ENCODE measurements at places on chromosomes 6 and 20.

- no peak for DNase-seq
These were observed 26.8 kb downstream of the PPP1R14C start for GRCh38 chr6:150169609-150170008.

DNA sequence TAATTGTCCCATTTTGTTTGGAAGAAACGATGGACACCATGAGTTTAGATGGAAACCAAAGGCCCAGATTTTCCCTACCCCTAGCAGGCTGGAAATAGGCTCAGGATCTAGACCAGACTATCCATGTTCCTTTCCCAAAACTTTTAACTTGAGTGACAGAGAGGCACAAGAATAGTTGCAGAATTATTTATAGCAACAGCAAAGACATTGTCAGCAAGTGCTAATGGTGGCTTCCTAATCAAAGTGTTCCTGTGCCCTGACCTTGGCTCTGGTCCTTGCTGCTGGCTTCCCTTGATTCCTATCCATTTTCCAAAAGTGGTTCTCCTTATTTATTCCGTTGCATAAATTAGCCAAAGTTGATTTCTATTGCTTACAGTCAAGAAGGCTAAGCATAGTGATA, 103.1 kb downstream of the RNGTT start:
- no peak for DNase-seq

- DNase-seq, result no peak
These were observed 6.0 kb downstream of the DDX43 start for GRCh38 chr6:73400656-73401055.

- no peak for DNase-seq
These were observed 47.8 kb upstream of the FRMD1 start for GRCh38 chr6:168126566-168127383.

DNA sequence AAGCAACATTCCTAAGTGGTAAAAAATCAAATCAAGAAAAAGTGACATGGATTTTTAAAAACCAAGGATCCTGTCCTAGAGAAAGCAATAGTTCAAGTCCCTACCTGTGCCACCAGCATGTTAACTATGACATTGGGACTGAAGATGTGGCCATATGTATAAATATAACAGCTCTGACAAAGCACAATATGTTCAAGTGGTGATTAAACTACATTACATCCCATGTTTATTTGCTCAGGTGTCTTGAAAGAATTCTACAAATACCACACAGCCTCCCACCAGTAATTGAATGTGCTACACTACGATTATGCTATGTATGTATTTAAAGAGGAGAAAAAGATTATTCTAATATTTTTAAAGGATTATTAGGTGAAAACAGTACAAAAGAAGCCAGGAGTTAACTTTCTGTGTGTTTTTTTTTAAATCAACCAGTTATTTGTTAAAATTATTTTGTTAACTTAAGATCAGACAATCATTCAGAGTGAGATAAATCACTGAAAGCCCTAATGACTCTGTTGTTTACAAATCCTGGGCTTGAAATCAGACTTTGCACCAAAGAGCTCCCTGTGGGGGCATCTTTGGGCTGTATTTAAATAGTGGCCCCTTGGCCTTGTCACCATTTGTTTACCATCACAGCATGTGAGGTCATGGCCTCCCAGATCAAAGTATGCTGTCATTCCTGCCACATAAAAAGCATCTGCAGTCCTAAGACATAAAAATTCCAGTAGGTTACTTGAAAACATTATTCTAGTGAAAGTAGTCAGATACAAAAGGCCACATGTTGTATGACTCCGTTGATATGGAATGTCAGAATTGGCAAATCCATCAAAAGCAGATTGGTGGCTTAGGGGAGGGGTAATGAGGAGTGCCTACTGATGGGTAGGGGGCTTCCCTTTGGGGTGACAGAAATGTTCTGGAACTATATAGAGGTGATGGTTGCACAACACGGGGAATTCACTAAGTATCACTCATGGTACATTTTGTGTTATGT, 17.1 kb downstream of the TTLL2 start:
- DNase-seq, result no peak

DNA sequence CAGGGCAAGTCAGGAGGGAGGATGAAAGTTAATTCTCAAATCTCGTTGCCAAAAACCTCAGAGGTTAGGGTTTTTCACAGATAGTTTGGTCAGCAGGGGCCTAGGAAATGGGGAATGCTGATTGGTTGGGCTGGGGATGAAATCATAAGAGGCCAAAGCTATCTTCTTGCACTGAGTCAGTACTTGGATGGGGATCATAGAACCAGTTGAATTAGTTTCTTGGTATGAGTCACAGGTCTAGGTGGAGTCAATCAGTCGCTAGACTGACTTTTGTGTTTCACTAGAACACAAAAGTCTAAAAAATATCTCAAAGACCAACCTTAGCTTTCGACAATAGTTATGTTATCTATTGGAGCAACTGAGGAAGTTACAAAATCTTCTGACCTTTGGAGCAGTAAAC, 368.5 kb downstream of the TBC1D32 start:
- DNase-seq, result no peak

- no peak for DNase-seq
These were observed 86.8 kb downstream of the GJA1 start for GRCh38 chr6:121522265-121522664.

DNA sequence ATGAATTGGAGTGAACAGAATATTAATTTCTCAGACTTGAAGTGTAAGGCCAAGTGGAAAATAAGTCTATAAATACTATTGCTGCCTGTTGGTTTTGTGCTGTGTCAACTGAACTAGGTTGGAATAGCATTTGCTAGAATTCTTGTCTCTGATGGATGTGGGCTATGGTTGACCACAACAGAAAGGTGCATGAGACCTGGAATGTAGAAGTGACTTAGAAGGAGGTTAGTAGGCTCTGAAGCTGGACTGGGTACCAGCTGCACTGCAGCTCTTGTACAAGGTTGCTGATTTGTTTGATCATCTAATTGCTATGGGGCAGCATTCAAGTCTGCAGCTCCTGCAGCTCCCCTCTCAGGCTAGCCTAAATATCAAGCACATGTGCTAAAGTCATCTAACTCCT, 479.0 kb upstream of the NRSN1 start:
- DNase-seq, result no peak

DNA sequence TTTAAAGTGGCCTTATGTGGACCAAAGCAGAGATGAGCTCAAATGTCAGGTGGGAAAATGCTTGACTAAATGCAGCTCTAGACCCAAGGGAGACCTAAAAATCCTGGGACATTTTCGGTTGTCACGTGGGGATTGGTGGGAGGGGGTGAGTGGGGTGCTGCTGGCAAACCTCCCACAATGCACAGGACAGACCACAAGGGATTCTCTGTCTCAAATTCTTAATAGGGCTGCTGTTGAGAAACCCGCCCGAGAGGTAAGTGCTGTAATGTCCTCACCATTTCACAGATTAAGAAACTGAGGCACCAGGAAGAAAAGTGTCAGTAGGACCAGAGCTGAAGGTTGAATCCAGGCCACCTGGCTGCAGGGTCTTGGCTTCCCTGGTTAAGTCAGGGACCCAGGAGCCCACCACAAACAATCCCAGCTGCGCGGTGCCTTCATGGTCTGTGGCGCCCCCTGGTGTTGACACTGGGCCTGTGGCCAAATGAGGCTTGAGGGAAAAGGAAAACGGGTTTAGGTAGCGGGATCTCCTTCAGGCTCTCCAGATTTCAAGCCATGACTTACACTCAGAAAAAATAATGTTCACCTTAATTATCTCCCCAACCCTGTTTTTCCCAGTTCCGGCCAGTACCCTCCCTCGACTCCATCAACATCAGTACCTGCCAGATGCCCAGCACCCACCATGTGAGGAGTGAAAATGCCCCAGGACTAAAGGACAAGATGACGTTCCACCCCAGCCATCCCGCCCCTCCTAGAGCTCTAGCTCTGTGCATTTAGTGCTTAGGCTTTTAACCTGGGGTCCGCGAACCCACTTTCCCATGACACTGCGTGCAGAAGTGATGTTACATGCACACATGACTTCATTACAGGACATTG, 7.2 kb downstream of the HLA-G start:
- no peak for DNase-seq

DNA sequence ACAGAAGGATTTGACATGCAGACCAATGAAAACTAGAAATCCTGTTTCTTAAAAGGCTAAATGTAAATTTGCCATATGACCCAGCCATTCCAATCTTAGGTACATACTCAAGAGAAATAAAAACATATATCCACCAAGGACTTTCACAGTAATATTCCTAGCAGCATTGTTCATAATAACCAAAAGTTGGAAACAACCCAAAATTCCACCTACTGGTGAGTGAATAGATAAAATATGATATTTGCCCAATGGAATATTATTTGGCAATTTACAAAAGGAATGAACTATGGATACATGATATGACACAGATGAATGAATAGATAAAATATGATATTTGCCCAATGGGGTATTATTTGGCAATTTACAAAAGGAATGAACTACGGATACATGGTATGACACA, 22.7 kb downstream of the MTCL3 start:
- no peak for DNase-seq

DNA sequence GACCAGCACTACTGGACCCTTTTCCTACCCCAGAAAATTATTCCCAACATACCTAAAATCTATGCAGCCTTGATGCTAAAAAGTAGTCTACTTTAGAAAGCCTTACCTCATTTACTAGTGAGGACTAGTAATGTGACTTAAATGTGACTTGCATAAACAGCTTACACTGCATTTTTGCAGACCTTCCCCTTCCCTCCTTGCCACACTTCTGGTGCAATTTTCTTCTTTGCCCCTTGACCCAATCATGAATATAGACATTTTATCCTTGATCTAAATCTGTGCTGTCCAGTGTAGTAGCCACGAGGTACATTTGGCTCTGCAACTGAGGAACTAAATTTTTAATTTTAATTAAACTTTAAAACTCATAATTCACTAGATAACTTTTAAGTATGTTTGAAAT, 7.0 kb upstream of the ZKSCAN8 start:
- DNase-seq, result no peak

- no peak for DNase-seq
These were observed 63.5 kb upstream of the FAM8A1 start for GRCh38 chr6:17536586-17536985.

- no peak for DNase-seq
These were observed 1.4 kb upstream of the HIVEP1 start for GRCh38 chr6:12010635-12011275.

DNA sequence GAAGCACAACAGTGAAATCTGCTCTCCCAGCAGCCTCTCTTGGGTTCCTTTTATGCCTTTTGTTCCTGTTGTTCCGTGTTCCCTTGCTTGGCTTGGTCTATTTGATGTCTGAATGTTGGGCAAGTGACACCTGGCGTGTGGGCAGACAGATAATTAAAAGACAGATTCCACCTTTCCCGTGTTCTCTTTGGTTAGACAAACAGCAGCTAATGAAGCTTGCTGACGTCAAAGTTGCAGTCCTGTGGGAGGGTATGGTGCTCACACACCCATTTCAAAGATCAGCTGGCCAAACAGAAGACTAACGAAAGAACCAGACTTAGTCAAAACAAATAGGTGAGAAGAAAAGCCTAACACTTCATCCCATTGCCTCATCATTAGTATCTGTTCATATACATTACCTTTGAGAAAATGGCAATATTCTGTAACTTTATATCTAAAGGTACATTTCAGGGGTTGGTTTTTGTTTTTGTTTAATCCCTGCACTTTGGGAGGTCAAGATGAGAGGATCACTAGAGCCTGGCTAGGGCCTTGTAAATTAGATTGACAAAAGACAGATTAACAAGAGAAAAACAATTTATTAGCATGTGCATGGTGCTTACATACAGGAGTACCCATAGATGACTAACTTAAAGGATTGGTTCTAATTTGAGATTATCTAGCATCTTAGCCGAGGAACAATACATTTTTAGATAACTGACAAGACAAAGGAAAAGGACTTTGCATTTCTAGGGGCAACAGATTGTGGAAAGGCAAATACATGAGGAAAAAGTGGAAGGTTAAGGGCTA, 48.9 kb upstream of the TNFRSF21 start:
- no peak for DNase-seq

DNA sequence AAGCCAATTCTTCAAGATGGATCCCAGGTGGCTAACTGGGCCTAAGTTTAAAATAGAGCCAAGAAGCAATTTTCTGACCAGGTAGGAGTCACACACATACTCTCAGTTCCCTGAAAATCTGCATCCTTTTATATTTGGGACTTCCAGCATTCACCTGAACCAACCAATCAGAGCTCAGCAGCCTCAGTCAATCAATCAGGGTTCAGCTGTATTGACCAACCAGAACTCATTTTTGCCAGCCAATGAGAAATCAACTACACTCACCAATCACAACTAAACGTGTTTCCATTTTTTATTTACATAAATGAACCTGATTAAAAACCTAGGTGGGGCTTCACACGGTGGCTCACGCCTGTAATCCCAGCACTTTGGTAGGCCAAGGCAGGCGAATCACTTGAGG, 37.5 kb downstream of the SLC17A4 start:
- no peak for DNase-seq

DNA sequence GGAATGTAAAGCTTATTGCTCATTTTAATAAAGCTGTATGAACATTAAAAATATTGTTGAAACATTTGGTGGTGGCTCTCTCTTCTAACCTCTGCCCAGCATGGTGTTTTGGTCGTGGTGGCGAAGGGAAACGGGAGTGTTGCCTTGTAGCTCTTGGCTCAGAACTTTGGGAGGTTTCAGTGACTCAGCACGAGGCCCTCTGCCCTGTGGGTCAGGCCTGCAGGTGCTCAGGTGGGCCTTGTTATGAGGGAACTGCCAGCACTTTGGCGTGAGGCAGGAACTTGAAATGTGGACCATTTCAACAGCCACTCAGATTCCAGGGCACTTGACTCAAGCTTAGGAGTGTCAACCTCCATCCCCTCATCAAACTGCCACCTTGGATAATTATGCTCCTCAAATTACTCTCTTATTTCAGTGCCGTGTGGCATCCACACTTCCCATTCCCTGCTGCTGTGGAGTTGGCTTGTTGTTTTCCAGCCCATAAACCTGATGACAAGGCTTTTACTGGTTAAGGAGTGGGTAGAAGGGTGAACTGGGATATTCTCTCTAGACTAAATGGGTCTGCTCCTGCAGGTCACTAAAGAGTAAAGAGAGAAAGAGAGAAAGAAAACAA, 36.3 kb downstream of the PRDM1 start:
- no peak for DNase-seq

All from omental fat pad (tissue), 4 donors.